RCC 7860 (cell line): ENCODE measurements at places on chromosomes 1 and 21.

DNA sequence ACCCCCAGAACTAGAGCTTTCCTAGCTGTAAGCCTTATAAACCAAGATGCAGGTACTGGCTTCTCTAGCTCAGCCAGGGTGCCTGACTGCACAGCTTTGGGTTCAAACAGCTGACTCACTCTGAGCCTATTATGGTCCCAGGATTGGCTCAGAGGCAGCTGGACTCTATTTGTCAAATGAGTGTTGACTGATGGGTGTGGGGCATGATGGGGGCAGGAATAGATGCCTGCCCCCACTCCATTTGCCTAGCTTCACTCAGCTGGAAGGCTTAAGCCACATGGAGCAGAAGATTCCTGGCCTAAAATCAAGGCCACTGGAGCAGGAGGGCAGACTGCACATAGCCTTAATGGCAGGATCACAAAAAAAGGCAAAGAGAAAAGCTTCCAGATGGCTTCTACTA is 90.5 kb downstream of the PIK3R3 start:
- no peak for DNase-seq

GRCh38 chr1:4270651-4271337 is 370.7 kb upstream of the C1orf174 start:
- DNase-seq: no peak

DNA sequence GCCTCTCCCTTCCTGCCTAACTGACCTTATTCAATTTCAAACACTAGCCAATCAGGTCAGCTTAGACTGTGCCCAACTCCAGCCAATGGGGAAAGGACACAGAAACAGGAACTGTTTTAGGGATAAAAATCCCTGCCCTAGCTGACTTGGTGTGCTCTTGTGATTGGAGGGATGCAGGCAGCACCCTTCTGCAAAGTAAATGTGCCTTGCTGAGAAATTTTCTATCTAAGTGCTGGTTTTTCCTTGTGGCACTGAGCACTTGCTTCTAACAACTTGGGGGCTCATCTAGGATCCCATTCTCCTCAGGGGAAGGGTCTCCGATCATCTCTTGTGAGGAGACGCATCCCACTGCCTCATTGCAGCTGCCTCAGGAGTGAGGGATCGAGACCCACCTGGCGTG is 10.7 kb upstream of the CD2 start:
- no peak for DNase-seq

- no peak for DNase-seq
Observed at GRCh38 chr21:38631206-38631605, 132.9 kb upstream of the ERG start.

- peak; percentile 34 for DNase-seq
Observed at GRCh38 chr1:169601096-169601881, 15.0 kb upstream of the F5 start.

DNA sequence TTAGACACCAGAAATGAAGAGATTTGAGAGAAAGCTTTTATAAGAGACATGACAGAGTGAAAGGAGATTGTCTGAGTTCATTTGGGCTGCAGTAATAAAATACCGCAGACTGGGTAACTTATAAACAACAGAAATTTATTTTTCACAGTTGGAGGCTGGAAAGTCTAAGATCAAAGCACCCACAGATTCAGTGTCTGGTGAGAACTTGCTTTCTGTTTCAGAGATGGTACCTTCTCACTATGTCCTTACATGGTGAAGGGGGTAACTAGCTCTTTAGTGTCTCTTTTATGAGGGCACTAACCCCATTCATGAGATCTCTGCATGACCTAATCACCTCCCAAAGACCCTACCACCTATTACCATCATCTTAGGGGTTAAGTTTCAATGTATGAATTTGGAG is 30.9 kb upstream of the FCRL4 start:
- no peak for DNase-seq

DNA sequence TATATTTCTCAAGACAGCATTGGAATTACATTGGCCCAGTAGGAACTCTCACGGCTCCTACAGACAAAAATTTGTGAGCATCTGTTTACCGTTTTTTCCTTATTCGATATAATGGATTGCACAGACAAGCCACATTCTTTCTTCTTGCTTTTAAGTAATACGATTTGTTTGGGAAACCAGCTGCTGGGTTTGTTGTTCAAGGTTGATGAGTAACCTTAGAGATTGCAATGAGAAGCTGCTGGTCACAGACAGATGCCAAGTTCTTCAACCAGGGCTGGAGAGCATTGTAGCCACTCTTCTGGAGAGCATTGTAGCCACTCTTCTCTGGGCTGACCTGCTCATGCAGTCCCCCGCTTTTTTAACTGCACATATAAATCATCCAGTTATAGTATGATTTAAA is 1.4 kb upstream of the MIA3 start:
- no peak for DNase-seq

GRCh38 chr1:63326106-63326472 is 3.7 kb downstream of the FOXD3 start:
- DNase-seq: no peak

DNA sequence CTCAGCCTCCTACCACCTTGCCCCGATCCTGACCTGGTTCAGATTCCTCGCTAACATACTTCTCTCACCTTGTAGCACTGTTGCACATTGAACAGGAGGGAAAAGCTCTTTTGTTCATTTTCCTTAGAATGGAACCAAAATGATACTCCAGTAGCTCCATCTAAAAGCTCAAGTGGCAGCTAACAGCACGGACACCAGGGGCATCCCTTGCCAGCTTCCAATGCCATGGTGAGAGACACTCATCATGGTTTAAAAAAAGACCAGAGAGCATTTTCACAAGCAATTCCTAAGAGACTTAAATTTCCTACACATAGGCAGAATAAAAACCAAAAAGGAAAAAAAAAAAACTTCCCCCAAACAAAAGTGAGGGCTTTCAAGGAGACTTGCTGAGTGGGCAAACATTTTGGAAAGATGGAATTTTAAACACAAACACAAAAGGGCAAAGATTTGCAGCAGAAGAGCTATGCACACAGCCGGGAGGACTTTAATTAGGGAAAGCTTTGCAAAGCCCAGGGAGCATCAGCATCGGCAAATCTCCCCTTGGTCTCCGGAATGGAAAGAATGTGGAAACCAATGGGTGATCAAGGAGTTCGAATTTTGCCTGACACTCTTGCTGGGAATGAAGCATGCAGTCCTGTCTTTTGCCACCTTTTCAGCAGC is 84.3 kb downstream of the CAPZB start:
- no peak for DNase-seq

GRCh38 chr1:173479649-173480048 is 2.5 kb downstream of the PRDX6 start:
- DNase-seq: no peak

DNA sequence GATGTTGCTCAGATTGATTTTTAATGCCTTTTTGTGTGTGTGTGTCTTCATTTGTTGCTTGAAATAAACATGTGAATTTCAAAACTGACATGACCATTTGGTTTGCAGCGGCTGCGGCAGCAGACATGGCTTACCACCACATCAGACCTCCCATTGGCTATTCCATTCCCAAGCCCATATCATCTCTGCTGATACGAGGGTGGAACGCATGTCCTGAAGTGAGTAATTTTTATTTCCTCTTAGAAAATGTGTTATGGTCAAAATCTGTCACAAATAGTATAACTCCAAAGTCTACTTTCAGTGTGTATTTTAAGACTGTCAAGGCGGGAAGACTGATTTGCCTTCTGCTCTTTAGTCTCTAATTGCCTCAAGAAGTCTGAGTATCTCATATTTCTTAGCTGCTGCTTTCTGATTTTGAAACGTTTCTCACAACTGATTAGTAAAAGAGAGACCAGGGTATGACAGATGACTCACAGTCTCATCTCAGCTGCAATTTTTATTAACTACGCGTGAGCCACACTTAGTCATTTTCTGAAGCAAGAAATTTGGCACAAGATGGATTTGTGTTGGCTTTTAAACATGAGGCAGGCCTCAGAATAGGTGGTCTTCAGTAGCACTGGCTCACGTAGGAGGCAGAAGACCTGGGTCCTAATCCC is 49.0 kb downstream of the LRRC53 start:
- no peak for DNase-seq

DNA sequence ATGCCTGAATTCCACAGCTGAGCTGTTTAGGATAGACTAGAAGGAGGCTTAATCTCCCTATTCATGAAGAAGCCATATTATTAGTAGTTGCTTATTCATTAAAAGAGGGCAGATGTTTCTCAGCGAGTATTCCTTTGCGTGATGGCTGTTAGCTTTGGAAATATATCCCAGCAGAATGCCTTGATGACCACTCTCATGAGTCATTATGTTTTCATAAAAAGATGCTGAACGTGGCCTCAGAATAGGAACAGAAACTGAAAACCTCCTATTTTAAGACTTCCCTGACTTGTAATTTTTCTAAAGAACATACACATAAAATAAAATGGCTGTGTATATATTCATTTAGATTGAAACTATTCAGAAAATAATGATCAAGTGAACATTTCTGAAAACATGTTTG is 9.6 kb upstream of the PLA2G4A start:
- no peak for DNase-seq

DNA sequence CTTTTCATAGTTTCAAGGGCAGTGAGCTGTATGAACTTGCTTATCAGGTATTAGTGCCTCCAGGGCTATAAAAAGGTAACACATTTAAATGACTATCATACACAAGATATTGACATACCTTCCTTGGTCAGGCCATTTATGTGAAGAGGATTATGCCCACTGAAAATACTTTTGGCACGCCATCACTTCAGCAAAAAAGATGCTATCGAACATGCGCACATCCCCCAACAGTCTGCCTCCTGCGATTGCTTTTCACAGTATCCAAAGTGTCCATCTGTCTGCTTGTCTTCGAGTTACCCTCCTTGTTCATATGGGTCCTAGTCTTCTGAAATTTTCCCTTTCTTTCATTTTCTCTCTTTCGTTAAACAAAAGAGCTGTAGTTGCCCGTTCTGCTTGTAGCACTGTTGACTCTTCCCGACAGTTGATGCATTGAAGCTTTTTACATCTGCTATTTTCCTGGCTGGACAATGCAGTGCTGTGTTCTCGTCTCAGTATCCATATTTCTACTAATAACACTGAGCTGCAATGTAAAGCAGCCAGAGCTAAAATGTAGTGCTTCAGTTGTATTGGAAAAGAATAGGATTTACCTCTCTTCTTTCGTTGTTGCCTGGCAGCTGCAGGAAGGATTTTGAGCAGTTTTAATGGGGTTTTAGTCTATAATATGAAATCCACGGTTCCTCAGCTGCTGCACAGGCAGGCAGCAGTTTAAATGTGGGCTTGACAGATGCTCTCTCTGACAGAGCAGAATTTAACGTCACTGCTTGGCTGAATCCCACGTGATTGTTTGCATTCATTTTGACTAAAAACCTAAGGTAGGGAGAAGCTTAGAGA is at the start of gene B3GALT2:
B3GALT2 (minus strand) TSS at position 713 of the 831 bp plus-strand sequence. CDS start 5,051 bp downstream, outside the sequence.
- DNase-seq: no peak

DNA sequence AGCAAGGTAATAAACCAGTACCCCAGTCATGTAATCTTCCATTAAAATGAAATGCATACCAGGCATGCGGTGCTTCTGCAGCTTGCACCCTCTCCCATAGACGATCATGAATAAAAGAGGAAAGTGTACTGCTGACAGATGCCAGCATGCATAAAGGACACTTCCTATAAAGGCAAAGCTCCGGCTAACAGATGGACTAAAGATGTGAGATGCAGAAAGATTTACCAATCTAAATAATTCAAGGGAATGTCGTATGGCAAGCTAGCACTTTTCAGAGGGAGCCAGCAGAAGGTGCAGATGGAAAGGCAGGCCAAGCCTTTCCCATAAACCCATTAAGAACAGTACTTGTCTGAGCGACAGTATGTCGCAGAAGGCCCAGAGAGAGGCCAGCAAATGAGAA is 542.0 kb downstream of the NUF2 start:
- DNase-seq: no peak

DNA sequence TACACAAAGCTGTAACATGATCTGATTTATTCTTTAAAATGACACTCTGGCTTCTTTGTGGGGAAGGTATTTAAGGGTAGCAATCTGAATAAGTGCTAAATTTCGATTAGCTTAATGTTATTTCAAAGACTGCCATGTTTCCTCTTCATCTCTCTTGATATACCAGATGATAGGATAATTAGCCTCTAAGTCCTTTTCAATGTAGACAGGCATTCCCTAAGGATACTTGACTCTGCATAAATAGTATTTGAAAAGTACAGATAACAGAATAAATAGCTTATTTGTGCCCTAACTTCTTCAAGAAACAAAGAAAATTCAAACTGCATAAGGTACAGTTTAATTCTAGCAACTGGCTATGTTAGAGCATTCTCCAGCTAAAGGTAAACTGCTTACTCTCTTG is 46.2 kb downstream of the ARHGAP29 start:
- DNase-seq: no peak

DNA sequence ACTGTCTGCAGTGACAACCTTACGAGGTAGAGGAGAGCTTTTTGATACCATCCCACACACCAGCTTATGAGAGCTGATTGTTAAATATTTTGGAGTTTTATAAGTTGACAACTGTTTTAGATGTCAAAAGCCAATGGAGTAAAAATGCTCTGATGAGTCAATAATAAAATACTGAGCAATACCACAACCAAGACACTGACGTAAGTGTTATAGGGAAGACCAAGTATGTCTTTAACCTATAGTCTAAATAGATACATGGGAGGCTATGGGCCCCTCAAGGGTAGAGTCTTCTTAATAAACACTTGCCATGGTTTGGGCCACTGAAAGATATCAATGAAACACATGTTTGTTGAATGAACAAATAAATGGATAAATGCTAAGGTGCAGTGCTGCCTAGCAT is 49.2 kb downstream of the DUSP10 start:
- DNase-seq: no peak

GRCh38 chr1:53431805-53432565 is 27.2 kb upstream of the DMRTB1 start:
- DNase-seq: no peak
